ENCODE measurements at places on chromosomes 7 and 10.

GRCh38 chr7:157151626-157152339, 13.1 kb downstream of the UBE3C start:
- no peak for DNase-seq

- no peak for DNase-seq
Observed at GRCh38 chr7:147861058-147861716, 729.4 kb upstream of the C7orf33 start.

- no peak for DNase-seq
Observed at GRCh38 chr7:36148422-36149065, 4.5 kb upstream of the EEPD1 start.

DNA sequence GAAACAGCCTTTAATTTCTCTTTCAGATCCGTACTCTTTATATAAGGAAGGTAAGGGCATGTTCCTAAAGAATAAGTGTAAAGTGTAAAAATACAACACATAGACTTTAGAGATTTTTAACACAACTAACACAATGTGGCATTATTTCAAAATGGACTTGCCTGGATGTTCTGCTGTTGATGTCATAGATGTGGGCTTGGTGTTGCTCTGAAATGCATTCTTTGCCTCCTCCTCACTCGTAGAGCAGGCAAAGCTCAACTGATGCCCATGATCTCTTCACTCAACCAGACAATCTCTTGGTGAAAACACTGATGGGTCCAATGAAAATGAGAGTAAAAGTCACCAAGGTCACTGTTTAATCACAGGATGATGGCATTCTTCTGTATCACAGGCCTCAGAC, 174.2 kb upstream of the TCERG1L start:
- no peak for DNase-seq

DNA sequence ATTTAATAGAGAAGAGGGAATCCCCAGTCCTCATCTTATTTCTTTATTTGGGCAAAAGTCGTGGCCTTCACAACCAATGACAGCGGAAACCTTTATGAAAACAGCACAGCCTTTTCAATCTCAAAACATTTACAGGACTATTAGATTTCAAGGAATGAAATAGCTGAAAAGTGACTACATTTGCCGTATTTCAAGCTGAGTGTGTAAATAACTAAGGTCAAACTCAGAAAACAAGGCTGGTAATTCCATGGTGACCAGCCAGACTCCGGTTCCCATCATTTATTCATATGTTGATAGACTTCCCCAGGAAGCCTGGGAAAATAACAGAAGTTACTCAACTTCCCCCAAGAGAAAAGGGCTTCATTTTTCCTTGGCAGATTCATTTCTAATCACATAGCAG, 457.3 kb upstream of the NFE2L3 start:
- no peak for DNase-seq

- DNase-seq = no peak
Observed at GRCh38 chr10:96478355-96478754, 35.4 kb downstream of the TLL2 start.

GRCh38 chr10:75911426-75911825, 480.0 kb downstream of the LRMDA start:
- no peak for DNase-seq

DNA sequence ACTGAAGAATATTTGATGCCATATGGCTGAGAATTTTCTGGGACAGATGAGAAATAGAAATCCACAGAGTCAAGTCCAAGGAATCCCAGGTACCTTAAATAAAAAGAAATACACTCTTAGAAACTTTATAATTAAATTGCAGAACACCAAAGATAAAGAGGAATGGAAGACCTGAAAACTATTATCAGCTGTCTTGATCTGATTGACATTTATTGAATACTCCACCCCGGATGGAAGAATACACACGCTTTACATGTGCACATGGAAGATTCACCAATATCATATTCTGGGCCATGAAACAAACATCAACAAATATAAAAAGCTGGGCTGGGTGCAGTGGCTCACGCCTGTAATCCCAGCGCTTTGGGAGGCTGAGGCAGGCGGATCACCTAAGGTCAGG, 81.6 kb downstream of the EXOC6 start:
- DNase-seq = no peak

GRCh38 chr10:18229826-18230225, 89.6 kb downstream of the CACNB2 start:
- DNase-seq = no peak

DNA sequence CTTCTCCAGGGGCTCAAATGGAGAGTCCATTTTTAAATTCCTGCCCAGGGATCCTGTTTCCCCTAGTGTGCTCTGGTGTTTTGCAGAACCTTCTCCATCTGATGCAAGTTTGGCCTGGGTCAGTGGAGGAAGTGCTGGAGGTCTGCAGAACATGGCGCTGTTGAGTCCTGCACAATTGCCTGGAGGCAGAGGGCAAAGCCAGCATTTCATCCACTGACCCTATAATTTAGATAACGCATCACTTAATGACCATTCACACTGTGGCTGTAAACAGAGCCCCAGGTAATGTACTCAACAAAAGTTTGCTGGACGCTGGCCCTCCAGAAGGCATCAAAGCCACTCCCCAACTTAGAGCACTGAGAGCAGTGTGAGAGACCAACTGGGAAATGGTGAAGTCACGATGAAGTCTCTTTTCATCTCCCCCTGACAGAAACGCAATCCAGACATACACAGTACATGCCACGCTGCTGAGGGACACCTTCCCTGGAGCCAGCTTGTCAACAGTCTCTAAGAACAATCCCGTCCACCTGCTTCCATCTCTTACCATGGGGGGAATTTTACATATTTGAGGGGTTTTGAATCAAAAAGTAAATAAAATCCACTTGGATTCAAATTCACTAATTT, 13.4 kb downstream of the C10orf71 start:
- DNase-seq = no peak

GRCh38 chr7:158541346-158542010, 46.1 kb downstream of the PTPRN2 start:
- peak; percentile 90 for DNase-seq

GRCh38 chr7:21426286-21427181, 1.3 kb upstream of the SP4 start:
- peak; percentile 22 for DNase-seq

GRCh38 chr10:89785095-89785494, 83.7 kb downstream of the KIF20B start:
- DNase-seq = no peak

- DNase-seq = no peak
Observed at GRCh38 chr10:71253981-71254818, 41.8 kb downstream of the UNC5B start.

DNA sequence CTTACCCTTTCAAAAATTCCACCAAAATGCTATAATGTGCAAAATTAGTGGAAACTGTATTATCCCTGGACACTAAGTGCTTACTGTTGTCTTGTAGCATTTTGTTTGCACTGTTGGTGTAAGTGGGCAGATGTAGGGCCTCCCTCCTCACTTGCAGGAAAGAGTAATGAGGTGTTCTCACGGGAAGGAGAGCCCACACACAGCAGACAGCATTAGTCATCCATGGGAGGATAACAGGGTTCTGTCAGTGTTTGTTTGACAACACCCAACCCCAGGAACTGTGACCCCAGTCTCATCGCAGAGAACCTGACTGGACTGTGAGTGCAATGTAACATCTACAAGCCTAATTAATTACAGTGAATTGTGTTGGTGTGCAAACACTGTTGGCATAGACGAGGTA, 58.7 kb upstream of the VSTM2A start:
- DNase-seq = no peak

- DNase-seq = no peak
Observed at GRCh38 chr10:121302541-121303180, 295.6 kb downstream of the FGFR2 start.

DNA sequence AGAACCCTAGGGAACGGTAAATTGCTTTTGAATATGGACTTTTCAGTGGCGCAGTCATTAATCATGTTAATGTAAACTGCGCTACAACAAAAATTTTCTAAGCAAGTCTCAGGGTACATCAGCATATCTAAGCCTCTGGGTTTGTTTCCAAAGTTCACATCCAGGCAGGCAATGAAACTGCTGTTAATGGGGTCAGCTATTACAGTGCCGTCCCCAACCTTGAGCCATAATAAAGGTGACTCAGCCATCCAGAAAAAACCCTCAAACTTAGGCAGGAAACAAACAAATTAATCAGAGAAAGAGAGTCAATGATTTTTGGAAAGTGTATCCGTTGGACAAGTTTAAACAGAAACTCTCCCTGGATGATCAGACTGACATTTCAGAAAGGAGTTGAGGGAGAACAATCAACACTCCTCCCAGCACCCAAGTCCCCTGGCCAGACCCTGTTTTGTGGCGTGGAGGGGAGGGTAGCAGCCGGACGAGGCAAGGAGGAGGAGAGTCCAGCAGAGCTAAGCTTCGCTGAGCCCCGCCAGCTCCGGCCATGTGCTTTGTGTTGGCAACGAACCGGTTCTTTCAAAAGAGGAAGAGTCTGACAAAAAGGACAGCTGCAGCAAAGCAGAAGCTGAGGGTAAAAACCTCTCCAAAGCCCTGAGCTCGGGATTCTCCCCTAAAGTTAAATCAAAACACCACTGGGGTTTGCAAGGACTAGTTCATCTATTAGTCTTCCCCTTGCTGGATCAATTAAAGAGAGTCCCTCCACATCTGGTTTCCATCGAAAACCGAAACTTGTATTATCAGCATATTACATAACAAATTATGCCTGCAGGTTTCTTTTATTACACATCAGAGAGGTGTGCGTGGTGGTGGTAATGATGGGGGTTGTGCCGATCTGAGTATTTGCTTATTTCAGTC, 3.6 kb downstream of the FAM53B start:
- DNase-seq = peak; percentile 84

DNA sequence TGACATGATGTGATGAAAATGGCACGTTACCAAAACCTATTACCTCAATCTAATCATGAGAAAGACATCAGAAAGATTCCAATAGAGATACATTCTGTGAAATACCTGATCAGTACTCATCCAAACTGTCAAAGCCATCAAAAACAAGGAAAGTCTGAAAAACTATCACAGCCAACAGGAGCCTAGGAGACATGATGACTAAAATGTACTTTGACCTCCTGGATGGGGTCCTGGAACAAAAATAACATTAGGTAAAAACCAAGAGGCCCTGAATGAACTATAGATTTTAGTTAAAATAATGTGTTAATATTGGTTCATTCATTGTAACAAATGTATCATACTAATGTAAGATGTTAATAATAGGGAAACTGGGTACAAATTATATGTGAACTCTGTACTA, 113.9 kb upstream of the LRGUK start:
- no peak for DNase-seq

DNA sequence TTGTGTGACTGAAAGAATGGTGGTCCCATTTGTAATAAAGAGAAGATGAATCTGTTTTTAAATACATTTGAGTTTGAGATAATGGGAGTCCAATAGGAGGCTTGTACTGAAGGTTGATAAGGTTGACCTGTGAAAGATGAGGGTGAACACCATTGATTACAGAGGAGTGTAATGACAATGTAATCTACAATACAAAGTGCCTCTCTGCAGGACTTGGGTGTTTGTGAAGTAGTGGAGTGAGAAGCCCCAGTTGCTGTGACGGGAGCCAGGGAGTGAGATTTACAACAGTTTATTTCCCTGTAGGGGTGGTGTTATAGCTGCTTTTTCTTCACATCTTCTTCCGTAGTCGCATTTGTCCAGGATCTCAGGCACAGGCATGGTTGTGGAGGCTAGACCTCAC, 189.9 kb downstream of the EXOC4 start:
- no peak for DNase-seq

- no peak for DNase-seq
Observed at GRCh38 chr10:108562105-108562504, 1361.2 kb downstream of the XPNPEP1 start.

GRCh38 chr10:101284744-101285463, 55.6 kb upstream of the LBX1 start:
- DNase-seq = no peak

DNA sequence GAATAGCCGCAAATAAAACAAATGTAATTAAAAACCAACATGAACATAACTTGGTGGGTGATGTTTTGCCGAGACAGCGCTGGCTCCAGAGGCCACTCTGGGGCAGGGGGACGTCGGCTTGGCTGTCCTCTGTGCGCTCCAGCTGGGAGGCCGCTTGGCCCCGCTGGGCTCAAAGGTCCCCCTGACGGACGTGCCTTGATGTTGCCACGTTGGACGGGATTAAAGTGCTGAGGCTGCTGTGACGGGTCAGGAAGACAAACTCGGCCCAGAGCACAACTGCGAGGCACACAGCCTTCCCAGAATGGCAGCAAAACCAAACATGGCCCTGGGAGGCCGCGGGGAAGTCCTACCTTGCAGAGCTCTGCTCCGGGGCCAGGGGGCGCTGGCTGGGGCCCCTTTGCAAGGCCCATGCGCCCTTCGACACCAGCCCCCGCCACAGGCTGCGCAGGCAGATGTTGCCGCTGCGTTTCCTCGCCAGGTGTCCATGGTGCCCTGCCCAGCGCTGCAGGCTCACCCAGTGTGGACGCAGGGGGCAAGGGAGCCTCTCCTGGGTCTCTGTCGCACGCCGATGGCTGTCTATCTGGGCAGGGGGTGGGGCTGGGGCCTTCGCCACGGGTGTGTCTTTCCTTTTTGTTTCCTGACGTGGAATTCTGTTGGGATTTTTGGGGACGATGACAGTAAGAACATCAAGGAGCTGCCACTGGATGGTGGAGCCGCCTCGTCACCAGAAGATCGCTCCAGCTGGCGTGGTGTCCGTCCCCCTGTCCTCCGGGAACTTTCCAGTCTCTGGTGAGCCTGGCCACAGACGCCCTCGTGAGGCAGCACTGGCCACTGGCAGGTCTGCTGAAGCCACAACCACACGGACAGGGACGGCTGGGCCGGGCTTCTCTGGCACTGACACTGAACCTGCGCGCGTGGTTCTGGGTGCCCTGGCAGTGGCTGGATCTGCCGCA, 99.6 kb upstream of the DIP2C start:
- peak; percentile 45 for DNase-seq

DNA sequence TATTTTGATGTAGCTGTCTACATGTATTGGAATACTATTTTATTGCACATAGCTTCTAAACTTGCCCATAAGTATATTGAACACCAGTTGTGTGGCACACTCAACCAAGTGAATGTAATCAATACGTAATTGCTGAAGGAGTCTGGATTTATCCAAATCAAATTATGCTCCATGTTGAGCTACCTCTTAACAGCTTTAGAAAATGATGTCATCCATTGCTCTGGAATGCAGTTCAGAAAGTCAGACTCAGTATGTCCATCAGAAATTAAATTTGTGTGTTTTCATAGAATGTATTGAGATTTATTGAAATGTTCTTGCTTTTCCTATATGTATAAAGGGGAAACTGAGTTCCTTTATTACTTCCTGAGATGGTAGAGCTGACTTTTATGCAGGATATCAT, 25.0 kb upstream of the CCAR1 start:
- no peak for DNase-seq

DNA sequence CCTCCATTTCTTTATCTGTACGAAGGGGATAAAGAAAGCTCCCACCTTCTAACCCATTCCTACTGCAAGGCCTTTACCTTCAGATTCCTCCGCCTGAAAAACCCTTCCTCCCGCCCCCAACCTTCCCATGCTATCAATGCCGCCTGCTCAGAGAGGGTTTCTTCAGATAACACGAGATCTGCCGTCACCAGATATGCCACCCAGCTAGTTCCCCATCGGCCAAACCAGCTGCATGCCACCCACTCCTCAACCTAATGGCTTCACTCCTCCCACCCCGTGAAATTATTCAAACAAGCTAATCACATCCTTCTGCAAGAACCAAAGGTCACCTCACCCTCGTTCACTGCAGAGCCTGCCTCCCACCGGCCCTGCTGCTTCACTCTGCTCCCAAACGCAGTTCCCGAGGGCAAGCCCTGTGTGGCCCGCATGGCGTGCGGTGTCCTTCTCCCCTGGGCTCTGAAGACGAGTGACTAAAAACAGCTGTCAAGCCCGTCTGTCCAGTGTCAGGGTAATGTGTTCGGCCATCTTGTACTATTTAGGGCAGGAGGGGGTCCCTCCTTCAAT, 46.8 kb upstream of the TMEM213 start:
- DNase-seq = no peak

All from common myeloid progenitor, CD34-positive (primary cell).